ENCODE measurements at places on chromosomes 12 and 14.

DNA sequence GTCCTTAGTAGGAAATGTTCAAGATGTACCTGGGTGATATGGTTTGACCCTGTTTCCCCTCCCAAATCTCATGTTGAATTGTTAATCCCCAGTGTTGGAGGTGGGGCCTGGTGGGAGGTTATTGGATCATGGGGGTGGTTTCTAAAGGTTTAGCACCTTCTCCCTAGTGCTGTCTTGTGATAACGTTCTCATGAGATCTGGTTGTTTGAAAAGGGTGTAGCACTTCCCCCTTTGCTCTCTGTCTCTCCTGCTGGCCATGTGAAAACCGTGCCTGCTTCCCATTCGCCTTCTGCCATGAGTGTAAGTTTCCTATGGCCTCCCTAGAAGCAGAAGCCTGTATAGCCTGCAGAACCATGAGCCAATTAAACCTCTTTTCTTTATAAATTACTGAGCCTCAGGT lies 353.0 kb upstream of the SFSWAP start:
- H3K4me1 ChIP-seq, result no peaks in the 10 kb centered on the region
- no peak overlapping the region for H3K27ac ChIP-seq
- H3K4me3 ChIP-seq, result no peak overlapping the region
- H3K36me3 ChIP-seq, result no peaks in the 10 kb centered on the region

GRCh38 chr14:104342435-104343293 lies 204.3 kb downstream of the KIF26A start:
- no peak overlapping the region for H3K27ac ChIP-seq
- no peak overlapping the region for H3K4me3 ChIP-seq
- no peak for DNase-seq
- H3K4me1 ChIP-seq, result no peaks in the 10 kb centered on the region

DNA sequence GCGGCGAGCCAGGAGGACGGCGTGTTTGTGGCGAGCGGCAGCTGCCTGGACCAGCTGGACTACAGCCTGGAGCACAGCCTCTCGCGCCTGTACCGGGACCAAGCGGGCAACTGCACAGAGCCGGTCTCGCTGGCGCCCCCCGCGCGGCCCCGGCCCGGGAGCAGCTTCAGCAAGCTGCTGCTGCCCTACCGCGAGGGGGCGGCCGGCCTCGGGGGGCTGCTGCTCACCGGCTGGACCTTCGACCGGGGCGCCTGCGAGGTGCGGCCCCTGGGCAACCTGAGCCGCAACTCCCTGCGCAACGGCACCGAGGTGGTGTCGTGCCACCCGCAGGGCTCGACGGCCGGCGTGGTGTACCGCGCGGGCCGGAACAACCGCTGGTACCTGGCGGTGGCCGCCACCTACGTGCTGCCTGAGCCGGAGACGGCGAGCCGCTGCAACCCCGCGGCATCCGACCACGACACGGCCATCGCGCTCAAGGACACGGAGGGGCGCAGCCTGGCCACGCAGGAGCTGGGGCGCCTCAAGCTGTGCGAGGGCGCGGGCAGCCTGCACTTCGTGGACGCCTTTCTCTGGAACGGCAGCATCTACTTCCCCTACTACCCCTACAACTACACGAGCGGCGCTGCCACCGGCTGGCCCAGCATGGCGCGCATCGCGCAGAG lies 873 bp downstream of the PLXNC1 start:
- DNase-seq, result peak; percentile 40
- H3K27ac ChIP-seq, result no peak overlapping the region
- H3K4me3 ChIP-seq, result peak overlapping the region; percentile 57
- no peaks in the 10 kb centered on the region for H3K36me3 ChIP-seq
- H3K27me3 ChIP-seq, result no peaks in the 10 kb centered on the region

DNA sequence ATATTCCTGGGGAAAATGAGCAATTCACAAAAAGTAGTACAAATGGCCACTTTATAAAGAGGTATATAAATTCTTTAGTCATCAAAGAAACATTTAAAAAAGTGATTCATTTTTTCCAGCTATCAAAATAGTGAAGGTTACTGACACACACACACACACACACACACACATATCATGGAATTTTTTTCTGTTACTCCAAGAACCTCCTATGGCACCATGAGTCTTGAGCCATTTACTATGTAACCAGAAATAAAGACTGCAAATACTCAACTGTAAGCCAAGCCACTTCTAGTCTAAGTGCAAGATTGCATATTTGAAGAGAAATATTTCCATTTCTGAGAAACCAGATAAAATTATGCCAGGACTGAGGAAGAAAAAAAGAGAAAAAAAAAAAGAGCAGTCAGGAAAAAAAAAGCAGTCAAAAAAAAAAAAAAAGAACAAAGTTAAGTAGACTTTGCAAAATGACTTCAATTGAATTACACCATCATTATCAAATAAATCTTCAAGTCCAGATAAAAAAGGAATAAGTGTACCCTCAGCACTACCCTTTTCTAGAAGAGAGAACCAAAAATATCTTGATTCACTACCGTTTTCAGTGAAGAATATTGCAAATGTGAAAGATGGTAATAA lies 275.7 kb downstream of the DAD1 start:
- no peaks in the 10 kb centered on the region for H3K4me1 ChIP-seq
- H3K27ac ChIP-seq, result no peak overlapping the region

- H3K27ac ChIP-seq, result no peak overlapping the region
- H3K4me3 ChIP-seq, result no peak overlapping the region
- DNase-seq, result no peak
Observed at GRCh38 chr12:126757326-126757725, 1509.6 kb upstream of the TMEM132C start.

DNA sequence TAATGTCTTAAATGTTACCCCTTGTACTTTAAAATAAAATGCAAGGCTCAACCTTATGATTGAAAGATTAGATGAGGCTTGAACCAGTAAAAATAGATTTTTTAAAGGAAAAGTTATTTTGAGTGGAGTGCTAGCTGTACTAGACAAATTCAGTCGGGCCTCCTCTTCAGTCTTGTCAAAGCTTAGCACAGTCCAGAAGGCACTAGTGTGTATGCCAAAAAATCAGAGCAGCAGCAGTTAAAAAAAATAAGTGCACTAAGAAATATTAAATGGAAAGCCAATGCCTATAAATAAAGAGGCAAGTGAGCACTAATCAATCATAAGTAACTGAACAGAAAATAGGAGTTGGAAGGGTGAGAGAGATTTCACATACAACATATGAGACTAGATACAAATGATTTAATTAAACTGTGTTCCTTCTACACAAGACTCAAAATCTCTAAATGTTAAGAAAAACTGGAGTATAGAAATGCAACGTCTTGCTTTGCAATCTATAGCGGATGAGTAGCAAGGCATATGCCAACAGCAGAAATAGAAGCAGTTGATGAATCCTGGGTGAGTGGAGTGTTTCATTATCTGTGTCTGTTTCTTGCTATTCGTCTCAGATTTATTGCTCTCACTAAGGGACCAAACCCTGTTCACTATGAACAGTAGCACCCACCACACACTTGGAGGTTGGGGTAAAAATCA lies 172.1 kb downstream of the ETNK1 start:
- no peaks in the 10 kb centered on the region for H3K36me3 ChIP-seq
- H3K27me3 ChIP-seq, result no peaks in the 10 kb centered on the region
- H3K4me3 ChIP-seq, result no peak overlapping the region
- H3K4me1 ChIP-seq, result no peaks in the 10 kb centered on the region

GRCh38 chr12:464484-465267 lies 4.9 kb downstream of the B4GALNT3 start:
- H3K27me3 ChIP-seq, result no peaks in the 10 kb centered on the region
- no peak for DNase-seq
- no peaks in the 10 kb centered on the region for H3K4me1 ChIP-seq
- no peak overlapping the region for H3K4me3 ChIP-seq

DNA sequence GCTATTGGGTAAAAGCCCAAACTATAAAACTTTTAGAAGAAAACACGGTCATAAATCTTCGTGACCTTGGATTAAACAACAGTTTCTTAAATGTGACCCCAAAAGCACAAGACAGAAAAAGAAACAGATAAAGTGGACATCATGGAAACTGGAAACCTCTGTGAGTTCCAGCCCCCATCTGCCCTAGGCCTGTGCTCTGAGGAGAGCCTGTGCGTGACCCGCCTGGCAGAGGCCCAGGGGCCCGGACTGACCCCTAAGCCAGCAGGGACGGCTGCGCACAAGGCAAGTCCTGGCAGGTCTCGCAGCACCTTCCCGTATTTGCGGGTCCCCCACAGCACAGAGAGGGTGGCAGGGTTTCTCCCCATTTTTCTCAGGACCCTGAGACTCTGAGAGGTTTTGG lies 76.0 kb downstream of the CHGA start:
- H3K36me3 ChIP-seq, result peaks cover 2% of the 10 kb centered on the region
- no peaks in the 10 kb centered on the region for H3K27me3 ChIP-seq
- no peaks in the 10 kb centered on the region for H3K4me1 ChIP-seq
- no peak overlapping the region for H3K4me3 ChIP-seq

DNA sequence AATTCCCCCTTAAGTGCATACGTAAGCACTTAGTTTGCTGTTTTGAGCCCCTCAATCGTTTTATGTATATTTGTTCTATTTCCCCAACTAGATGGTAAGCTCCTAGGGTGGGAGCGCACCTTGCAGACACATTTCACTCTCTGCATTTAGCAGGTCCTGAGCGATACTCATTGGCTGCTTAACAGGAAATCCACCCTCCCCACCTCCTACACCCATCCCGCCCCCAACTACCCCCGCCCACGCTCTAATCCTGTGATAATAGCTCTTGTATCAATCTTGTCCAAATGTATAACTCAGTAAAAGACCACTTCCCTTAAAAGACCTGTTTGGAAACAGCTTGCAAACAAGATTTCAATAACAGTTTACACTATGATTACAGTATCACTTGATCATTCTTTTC lies 8.1 kb downstream of the LPAR5 start:
- peaks cover 42% of the 10 kb centered on the region for H3K4me1 ChIP-seq
- no peaks in the 10 kb centered on the region for H3K36me3 ChIP-seq
- H3K4me3 ChIP-seq, result no peak overlapping the region
- no peaks in the 10 kb centered on the region for H3K27me3 ChIP-seq
- peak; percentile 52 for DNase-seq

DNA sequence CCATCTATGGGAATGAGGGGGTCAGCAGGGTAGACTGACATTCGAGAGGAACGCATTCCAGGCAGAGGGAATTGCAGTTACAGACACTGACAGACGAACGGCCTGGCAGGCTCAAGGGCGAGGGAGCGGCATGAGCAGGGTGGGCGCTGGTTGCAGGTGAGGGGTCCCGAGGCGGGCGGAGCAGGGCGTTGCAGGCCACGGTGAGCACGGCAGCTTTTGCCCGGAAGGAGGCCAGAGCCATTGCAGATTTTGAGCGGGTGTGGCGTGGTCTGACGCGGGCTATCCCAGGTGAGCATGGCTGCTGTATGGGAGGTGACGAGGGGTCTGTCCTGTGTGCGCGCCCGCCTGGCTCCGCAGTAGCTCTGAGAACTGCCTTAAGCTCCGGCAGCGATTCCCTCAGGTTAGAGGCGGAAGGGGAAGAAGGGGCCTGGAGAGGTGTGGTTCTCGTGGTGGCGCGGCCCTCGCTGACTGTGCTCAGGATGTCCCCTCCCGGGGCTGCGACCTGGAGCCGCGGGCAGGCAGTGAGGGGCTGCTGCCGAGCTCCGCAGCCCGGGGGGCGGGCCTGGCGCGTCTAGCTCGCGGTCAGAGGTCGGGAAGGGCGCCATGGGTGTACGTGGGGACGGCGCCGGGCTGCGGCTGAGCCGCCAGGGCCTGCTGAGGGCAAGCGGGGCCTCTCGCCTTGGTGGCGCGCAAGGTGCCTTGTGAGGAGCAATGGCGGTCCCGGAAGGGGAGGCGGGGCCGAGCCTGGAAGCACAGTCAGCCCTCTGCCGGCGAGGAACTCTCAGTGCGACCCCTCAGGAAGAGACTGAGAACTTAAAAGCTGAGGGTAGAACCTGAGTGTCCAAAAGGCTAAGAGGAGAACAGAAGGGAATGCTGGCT lies 177.1 kb downstream of the CACNA1C start:
- H3K27ac ChIP-seq, result no peak overlapping the region
- no peaks in the 10 kb centered on the region for H3K36me3 ChIP-seq
- no peak for DNase-seq
- H3K27me3 ChIP-seq, result no peaks in the 10 kb centered on the region

GRCh38 chr12:76083246-76083903 lies 1.1 kb downstream of the NAP1L1 start:
- H3K36me3 ChIP-seq, result no peaks in the 10 kb centered on the region
- peak overlapping the region; percentile 100 for H3K27ac ChIP-seq
- H3K27me3 ChIP-seq, result no peaks in the 10 kb centered on the region
- H3K4me1 ChIP-seq, result peaks cover 56% of the 10 kb centered on the region

GRCh38 chr12:110965574-110965973 lies 45.2 kb upstream of the MYL2 start:
- no peak overlapping the region for H3K4me3 ChIP-seq
- no peaks in the 10 kb centered on the region for H3K4me1 ChIP-seq
- H3K36me3 ChIP-seq, result no peaks in the 10 kb centered on the region
- DNase-seq, result no peak
- no peak overlapping the region for H3K27ac ChIP-seq

- no peak for DNase-seq
- H3K27me3 ChIP-seq, result no peaks in the 10 kb centered on the region
- peaks cover 10% of the 10 kb centered on the region for H3K4me1 ChIP-seq
- H3K4me3 ChIP-seq, result no peak overlapping the region
- H3K27ac ChIP-seq, result no peak overlapping the region
Observed at GRCh38 chr12:2353691-2354090, 300.9 kb downstream of the CACNA1C start.

DNA sequence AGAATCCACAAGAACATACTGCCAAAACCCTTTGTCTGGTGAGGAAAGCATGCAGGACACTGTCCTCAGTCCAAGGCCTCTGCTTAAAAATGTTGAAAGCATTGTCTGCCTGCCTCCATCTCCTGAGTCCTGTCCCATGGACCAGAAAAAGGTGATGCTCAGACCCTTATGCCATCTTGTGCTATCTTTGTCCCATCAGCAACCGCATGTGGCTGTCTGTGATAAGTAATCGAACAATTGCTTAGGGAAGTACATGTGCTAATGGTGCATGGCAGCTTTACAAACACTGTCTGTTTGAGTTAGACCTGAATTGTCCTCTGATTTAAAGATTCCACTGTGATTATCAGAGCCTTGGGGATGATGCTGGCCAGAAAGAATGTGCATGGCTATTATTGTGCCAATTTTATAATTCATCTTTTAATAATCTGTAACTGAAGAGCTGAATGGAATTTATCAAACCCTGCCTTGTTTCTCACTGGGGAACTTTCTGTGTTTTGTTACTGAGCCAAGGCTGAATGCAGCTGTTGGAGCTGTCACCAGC lies 177.5 kb downstream of the DACT1 start:
- no peak overlapping the region for H3K4me3 ChIP-seq
- DNase-seq, result no peak
- no peak overlapping the region for H3K27ac ChIP-seq
- no peaks in the 10 kb centered on the region for H3K36me3 ChIP-seq

GRCh38 chr14:28762955-28763326 lies 3.6 kb upstream of the FOXG1 start:
- H3K27ac ChIP-seq, result no peak overlapping the region
- H3K36me3 ChIP-seq, result no peaks in the 10 kb centered on the region
- no peak overlapping the region for H3K4me3 ChIP-seq
- no peak for DNase-seq
- no peaks in the 10 kb centered on the region for H3K4me1 ChIP-seq

GRCh38 chr14:104423701-104424405 lies 155.7 kb upstream of the C14orf180 start:
- H3K27ac ChIP-seq, result no peak overlapping the region
- H3K4me1 ChIP-seq, result no peaks in the 10 kb centered on the region
- no peaks in the 10 kb centered on the region for H3K27me3 ChIP-seq
- no peak for DNase-seq
- no peak overlapping the region for H3K4me3 ChIP-seq

Data from CD4-positive, alpha-beta memory T cell (primary cell).